ENCODE measurements at places on chromosomes 3 and 15. TPM values are rescaled to one million over a fixed set of nuclear protein-coding genes. Genes with fewer than 3 reads are reported as not detected.
A peak's percentile ranks its signal among the peaks of the same experiment; 100 is the strongest.

DNA sequence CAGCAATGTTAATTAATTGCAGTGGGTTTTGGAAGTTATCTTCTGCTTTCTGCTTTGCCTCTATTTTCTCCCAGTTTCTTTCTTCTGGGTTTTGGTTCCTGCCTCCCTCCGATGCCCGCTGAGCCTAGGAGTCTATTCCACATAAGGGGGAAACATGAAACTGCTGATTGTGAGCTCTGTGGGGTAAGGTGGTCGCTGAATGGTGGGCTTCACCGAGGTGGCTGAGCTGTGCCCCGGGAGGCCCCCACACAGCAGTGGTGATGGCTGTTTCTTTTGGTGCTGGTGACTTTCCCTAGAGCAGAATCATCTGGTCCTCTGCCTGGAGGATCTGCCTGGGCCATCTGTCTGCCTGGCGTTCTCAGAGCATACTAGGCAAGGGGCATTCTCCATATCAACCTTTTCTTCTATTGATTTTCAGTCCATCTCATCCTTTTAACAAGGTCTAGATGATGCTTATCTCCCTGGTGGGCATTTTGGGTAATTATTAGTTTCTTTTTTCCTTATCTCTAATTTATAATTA lies 68.8 kb upstream of the ATP2B2 start:
- H3K4me3 ChIP-seq, result no peak overlapping the region
- H3K27me3 ChIP-seq, result no peaks in the 10 kb centered on the region
- no peaks in the 10 kb centered on the region for H3K4me1 ChIP-seq
- H3K27ac ChIP-seq, result no peak overlapping the region
- no peaks in the 10 kb centered on the region for H3K36me3 ChIP-seq

DNA sequence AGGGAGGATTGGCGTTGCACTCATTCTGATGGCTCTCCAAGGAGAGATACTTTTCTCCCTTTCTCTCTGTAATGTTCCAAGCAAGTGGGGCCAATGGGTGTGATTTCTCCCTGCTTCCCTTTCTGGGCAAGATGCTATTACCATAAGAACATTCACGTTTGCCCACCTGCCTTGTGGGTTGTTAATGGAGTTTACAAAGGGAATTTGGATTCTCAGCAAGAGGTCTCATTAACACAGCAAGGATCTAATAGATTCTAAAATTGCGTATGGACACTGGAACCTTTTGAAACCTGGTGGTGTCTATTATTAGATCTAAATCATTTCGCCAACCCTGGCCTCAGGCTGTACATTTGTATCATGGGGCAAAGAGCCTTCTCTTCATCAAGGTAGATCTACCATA lies 74.1 kb downstream of the SLCO3A1 start:
- DNase-seq, result no peak
- H3K4me3 ChIP-seq, result no peak overlapping the region
- peak overlapping the region; percentile 70 for H3K27ac ChIP-seq
- H3K4me1 ChIP-seq, result peaks cover 4% of the 10 kb centered on the region
- no peaks in the 10 kb centered on the region for H3K36me3 ChIP-seq
- no peaks in the 10 kb centered on the region for H3K27me3 ChIP-seq

- no peaks in the 10 kb centered on the region for H3K36me3 ChIP-seq
- peak overlapping the region; percentile 87 for H3K4me3 ChIP-seq
- no peak for DNase-seq
- no peaks in the 10 kb centered on the region for H3K4me1 ChIP-seq
- peak overlapping the region; percentile 99 for H3K27ac ChIP-seq
These were observed 999 bp downstream of the ZNF280D start for GRCh38 chr15:56732135-56732885.

- H3K36me3 ChIP-seq, result no peaks in the 10 kb centered on the region
- H3K27ac ChIP-seq, result no peak overlapping the region
- DNase-seq, result no peak
- no peaks in the 10 kb centered on the region for H3K27me3 ChIP-seq
- no peak overlapping the region for H3K4me3 ChIP-seq
These were observed 11.9 kb upstream of the PDIA5 start for GRCh38 chr3:123054931-123055330.

- H3K4me3 ChIP-seq, result no peak overlapping the region
- no peaks in the 10 kb centered on the region for H3K36me3 ChIP-seq
- no peaks in the 10 kb centered on the region for H3K27me3 ChIP-seq
- H3K4me1 ChIP-seq, result no peaks in the 10 kb centered on the region
- DNase-seq, result no peak
- H3K27ac ChIP-seq, result no peak overlapping the region
These were observed 107.0 kb downstream of the GREM1 start for GRCh38 chr15:32824777-32825176.

GRCh38 chr3:24357635-24358034 lies 137.0 kb downstream of the THRB start:
- no peaks in the 10 kb centered on the region for H3K27me3 ChIP-seq
- H3K4me1 ChIP-seq, result no peaks in the 10 kb centered on the region
- H3K27ac ChIP-seq, result no peak overlapping the region
- no peaks in the 10 kb centered on the region for H3K36me3 ChIP-seq
- H3K4me3 ChIP-seq, result no peak overlapping the region

DNA sequence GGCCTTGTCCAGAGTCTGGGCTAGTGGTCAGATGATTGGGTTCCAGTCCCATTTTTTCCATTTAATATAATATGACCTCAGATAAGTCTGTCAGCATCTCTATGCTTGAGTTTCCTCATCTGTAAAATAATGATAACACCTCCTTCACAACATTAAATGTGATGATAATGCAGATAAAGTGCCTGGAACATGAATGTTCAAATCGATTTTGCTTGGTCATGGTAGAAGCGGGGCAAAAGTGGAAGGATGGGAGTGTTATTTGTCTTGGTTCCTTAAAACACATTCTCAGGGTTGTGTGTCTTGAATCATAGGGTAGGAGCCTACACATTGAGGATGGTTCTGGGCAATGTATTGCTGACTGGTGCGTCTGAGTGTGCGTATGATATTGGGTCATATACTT lies 16.9 kb downstream of the ARIH2 start:
- no peaks in the 10 kb centered on the region for H3K27me3 ChIP-seq
- H3K27ac ChIP-seq, result no peak overlapping the region
- no peak overlapping the region for H3K4me3 ChIP-seq
- no peaks in the 10 kb centered on the region for H3K4me1 ChIP-seq

DNA sequence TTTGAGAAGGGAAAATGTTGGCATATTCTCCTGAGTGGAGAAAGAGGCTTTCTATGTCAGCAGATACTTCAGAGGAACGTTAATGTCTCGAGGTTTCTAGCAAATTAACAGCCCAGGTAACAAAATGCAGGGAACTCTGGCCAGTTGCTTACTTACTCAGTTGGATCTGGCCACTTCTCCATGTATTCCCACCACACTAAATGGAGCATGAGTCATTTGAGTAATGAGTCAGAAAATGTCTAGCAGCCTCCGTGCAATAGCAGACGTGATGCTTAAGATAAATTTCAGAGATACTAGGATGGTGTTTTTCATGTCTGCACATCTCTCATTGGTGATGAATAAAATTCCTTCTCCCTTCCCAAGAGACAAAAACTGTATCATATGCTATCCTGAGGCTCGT lies 671.5 kb downstream of the FHIT start:
- H3K27me3 ChIP-seq, result no peaks in the 10 kb centered on the region
- H3K4me3 ChIP-seq, result no peak overlapping the region
- no peak overlapping the region for H3K27ac ChIP-seq
- H3K4me1 ChIP-seq, result no peaks in the 10 kb centered on the region

DNA sequence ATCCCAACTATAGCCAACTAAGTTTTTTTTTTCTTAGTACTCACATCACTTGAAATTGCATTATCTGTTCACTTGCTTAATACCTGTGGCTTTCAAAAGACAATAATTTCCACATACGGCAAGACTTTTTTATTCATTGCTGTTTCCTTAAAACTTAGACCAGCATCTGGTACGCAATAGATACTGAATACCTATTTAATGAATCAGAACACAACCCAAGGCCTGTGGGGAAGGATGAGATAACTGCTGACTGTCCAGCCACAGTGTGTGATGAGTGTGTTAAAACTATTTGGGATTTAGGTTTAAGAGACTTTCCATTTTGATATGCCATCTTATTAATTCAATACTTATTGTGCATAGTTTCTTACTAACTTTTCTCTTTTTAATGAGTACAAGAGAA lies 988.7 kb downstream of the NTRK3 start:
- DNase-seq, result no peak
- H3K27me3 ChIP-seq, result no peaks in the 10 kb centered on the region
- H3K4me3 ChIP-seq, result no peak overlapping the region
- no peaks in the 10 kb centered on the region for H3K4me1 ChIP-seq
- no peaks in the 10 kb centered on the region for H3K36me3 ChIP-seq

- H3K36me3 ChIP-seq, result no peaks in the 10 kb centered on the region
- DNase-seq, result no peak
- H3K27ac ChIP-seq, result no peak overlapping the region
- H3K27me3 ChIP-seq, result no peaks in the 10 kb centered on the region
- H3K4me3 ChIP-seq, result no peak overlapping the region
These were observed 190.3 kb downstream of the SATB1 start for GRCh38 chr3:18234717-18235335.

DNA sequence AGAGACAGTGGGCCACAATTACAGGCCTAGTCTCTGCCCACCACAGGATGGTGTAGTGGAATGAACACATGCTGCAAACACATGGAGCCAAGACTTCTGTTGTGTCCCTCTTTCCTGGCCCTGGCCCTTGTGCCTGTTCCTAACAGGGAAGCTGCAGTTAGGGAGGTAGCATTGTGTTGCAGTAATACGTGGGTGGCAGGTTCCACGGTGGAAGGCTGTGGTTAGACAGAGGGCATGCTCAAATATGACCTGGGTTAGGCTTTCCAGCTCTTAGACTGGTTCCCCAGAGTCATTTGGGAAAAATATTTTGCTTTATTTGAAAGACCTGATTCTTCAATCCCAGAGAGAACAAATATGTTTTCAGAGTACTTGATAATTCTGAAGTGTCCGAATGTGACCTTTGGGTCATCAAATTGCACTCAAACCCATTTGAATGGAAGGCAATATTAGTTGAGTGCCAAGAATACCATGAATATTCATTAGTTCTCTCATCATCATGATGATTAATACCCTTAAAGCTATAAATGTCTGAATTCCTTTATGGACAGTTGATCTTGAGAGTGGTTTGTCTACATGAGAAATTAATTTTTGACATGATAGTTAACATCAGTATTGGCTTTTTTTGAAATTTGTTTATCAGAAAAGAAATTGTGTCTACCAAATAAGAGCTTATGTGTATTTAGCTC lies 28.5 kb downstream of the PLAAT1 start:
- DNase-seq, result no peak
- no peaks in the 10 kb centered on the region for H3K36me3 ChIP-seq
- no peak overlapping the region for H3K4me3 ChIP-seq

GRCh38 chr15:60353245-60353920 lies 44.4 kb downstream of the ANXA2 start:
- no peak for DNase-seq
- no peaks in the 10 kb centered on the region for H3K27me3 ChIP-seq
- H3K27ac ChIP-seq, result no peak overlapping the region
- H3K4me3 ChIP-seq, result no peak overlapping the region
- peaks cover 48% of the 10 kb centered on the region for H3K36me3 ChIP-seq

DNA sequence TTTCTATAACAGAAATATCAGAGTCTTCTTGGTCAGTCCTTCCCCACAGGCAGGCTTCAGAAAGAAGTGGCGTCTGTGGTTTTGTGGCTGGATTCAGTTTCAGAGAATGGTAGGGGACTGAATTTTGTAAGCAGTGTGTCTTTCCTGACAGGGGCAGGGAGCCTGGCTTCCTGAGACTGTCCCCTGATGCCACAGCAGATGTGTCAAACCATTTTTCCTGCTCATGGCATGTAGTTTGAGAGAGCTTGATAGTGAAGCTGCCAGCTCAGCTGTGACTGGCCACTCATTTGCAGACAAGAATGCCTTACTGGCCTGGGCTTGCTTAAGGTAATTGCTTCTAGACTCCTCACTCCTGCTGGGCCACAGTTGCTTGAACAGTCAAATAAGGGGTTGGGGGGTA lies 26.4 kb downstream of the LARS2 start:
- no peak for DNase-seq
- H3K27me3 ChIP-seq, result no peaks in the 10 kb centered on the region
- H3K4me1 ChIP-seq, result no peaks in the 10 kb centered on the region
- no peak overlapping the region for H3K27ac ChIP-seq
- no peak overlapping the region for H3K4me3 ChIP-seq

- no peak overlapping the region for H3K27ac ChIP-seq
- no peak overlapping the region for H3K4me3 ChIP-seq
- H3K27me3 ChIP-seq, result no peaks in the 10 kb centered on the region
- no peaks in the 10 kb centered on the region for H3K36me3 ChIP-seq
- H3K4me1 ChIP-seq, result no peaks in the 10 kb centered on the region
These were observed 715.6 kb downstream of the ROBO1 start for GRCh38 chr3:79052054-79052681.

DNA sequence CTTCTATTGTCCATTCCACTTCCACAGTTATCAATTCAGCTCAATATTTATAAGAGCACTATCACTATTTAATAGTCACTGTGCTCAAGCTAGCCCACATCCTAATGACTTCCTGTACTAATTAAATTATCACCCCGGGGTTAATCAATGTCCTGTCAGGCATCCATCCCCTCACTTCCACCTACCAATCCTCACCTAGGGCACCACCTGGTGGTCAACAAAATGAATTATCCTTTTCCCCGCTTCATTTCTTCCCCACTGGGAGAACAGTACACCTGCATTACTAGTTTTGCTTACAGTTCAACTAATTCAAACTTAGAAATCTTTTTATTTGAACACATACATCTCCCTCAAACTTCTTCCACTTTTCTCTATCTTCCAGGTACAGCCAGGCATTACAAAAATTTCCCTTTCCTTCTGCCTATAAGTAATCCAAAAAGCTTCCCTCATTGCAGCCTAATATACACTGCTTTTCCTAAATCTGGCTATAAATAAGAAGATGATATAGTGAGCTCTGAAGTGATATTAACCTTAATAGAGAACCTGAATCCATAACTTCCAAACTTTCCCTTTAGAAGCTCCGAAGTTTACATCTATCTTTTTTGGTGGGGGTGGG lies 68.5 kb downstream of the TMCC1 start:
- no peaks in the 10 kb centered on the region for H3K27me3 ChIP-seq
- no peaks in the 10 kb centered on the region for H3K4me1 ChIP-seq
- no peak overlapping the region for H3K4me3 ChIP-seq
- no peak for DNase-seq
- no peak overlapping the region for H3K27ac ChIP-seq

DNA sequence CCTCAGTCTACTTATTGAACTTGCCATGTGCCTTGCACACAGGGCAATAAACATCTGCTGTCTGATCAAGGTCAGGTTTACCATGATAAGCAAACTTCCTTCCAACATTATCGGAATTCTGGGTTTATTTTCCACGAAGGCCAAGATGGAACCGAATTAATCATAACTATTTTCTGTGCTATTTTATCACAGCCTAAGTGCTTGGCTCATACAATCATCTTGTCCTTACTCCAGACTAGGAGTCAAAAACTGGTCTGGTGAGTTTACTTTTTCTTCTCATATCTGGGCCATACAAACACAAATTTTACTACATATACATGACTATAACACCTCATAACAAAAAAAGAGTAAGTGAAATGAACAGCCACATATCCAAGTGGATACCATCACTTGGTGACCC lies 2.3 kb downstream of the FBN1 start:
- H3K4me1 ChIP-seq, result no peaks in the 10 kb centered on the region
- peak overlapping the region; percentile 68 for H3K27ac ChIP-seq
- no peak for DNase-seq

Gene FOXB1
- total RNA-seq, result not detected

Gene SCAANT1
- not detected for total RNA-seq

Gene CFAP91
- total RNA-seq, result 24.6 TPM

Gene OR5K3
- total RNA-seq, result not detected

Gene BOC
- 55.1 TPM for total RNA-seq

Gene TASOR
- total RNA-seq, result 118 TPM

Gene ARHGEF26
- total RNA-seq, result 16.7 TPM

Gene NR1I2
- total RNA-seq, result 0.29 TPM

Gene GABRB3
- 1.1 TPM for total RNA-seq

Gene SPTSSB
- total RNA-seq, result 2.0 TPM

Gene ACTRT3
- 3.3 TPM for total RNA-seq

Gene CLRN1
- total RNA-seq, result not detected
